Mammary epithelial cell (primary cell): ENCODE measurements at places on chromosomes 1 and 21. TPM values are rescaled to one million over a fixed set of nuclear protein-coding genes. Genes with fewer than 3 reads are reported as not detected.
A peak's percentile ranks its signal among the peaks of the same experiment; 100 is the strongest.

DNA sequence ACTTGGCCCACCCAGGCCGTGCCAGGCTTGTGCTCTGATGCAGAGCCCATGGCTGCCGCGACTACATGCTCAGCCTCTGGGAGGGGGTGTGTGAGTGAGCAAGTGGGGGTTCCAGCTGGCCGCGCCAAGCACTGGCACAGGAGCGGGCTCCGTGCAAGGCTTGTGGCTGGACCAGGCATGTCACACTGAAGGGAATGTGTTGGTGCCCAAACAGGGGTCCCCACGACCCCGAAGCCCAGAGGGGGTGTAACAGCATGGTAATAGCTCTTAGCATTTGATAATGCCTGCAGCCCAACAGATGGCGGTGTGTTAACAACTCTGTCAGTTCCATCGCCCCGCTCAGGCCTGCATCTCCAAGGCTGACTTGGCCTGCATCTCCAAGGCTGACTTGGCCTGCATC lies 38.3 kb upstream of the CD46 start:
- no peak for DNase-seq

Gene PRKACB
- polyA plus RNA-seq, result 8.9 TPM

- peak; percentile 43 for DNase-seq
These were observed 58.9 kb downstream of the LRRC40 start for GRCh38 chr1:70146488-70146887.

Gene OPRD1
- polyA plus RNA-seq, result not detected

- peak; percentile 35 for DNase-seq
These were observed 92.1 kb downstream of the SYF2 start for GRCh38 chr1:25140073-25140797.

DNA sequence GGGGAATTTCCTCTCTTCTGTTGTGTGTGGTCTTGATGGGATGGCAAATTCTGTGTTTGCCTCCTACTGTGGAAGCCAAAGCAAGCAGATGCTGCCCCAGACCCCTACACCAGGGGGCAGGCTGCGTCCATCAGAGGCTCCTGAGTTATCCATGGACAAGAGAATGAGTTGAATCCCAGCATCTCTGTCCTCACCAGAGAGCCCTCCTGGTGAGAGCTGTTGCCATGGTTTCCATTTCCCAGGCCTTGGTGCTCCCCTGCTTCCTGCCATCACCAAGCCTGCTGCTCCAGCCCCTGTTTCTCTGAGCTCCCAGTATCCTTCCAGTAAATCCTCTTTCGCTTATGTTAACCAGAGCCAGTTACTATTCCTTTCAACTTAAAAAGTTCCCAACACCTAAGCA lies 20.4 kb upstream of the GNG12 start:
- DNase-seq, result peak; percentile 62
